ENCODE measurements at places on chromosomes 3 and 15.

DNA sequence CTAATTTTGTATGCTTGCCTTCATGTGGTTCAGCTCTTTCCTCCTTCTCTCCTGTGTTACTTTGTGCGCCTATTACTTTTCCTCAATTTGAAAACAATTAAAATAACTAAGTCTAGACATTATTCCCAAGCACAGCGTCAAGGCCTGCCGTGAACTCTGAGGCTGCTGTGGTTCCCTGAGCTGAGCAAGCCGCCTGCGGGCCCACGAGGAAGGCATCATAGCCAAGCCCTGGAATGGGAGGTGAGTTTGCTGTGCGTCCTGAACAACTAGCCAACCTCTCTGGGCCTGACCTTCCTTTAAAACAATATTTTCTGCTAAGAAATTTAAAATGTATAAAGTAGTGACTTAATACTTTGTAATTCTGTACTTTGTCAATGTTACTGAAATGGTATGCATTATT is 327.2 kb downstream of the OCA2 start:
- DNase-seq: no peak

DNA sequence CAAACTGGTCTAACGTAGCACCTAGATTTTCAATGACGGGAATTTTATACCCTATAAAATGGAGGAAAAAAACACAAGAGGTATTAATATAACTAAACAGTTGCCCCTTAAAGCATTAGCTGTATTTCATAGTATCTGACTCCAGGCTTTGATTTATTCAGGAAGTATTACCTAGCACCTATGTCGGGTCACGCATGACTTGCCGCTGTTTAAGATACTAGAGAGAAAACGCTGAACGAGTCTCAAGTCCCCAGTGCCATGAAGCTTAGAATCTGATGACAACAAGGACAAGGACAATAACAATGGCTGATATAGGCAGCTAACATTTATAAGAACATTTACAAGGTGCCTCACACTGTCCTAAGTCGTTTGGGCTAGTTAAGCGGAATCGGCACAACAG is 1.9 kb downstream of the SNRPA1 start:
- no peak for DNase-seq

- no peak for DNase-seq
Measured at GRCh38 chr3:11131371-11131770, 22.9 kb upstream of the HRH1 start.

DNA sequence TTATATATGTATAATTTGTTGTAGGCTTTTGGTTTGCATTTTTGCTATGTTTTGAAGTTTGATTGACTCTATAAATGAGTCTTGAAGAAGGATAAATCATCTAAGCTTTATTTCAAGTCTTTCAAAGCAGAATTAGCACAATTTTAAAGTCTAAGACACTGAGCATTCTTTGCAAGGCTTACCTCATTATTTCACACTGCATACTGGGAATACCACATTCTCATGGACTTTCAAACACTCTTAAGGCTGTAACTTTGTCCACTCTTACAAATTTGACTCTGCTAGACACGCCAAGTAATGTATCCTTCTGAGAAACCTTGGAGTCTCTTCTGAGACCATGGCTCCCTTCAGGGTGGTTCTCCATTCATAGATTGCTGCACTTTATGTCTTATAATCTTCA is 281.3 kb upstream of the COL8A1 start:
- DNase-seq: no peak

GRCh38 chr15:100612539-100612938 is 10.2 kb downstream of the ASB7 start:
- DNase-seq: no peak

DNA sequence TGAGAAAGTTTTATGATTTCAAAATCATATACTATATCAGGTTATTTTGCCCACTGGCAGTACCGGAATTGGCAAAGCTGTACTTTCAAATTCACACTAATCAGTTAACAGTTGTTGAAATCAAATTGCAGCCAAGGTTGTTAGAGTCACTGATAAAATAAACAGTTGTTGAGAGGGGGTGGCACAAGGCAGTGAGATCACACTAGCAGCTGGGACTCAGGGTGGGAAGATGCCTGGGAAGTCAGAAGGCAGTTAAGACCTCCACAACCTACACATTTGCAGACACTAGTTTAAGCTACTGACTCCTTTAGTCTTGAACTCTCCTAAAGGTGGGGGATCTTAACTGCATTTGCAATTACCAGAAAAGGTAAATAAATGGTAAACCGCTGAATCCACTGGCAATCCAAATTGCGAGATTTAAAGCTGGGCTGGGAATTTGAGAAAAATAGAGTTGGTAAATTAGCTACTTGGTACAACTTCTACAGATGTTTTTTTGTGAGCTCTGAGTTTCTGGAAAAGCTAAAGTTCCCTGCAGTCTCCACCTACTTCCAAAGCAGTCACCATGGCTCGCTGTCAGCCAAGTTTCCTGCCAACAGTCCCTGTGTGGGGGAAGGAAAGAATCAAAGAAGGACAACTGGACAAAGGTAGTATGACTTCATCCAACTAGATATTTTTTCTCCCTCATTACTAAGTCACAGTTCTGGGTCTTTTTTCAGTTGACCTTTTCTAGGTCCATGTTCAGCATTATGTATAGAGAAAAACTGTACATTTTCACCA is 105.7 kb downstream of the ZNF385D start:
- peak; percentile 45 for DNase-seq

- DNase-seq: no peak
Measured at GRCh38 chr15:76349301-76350070, 12.9 kb downstream of the ISL2 start.

DNA sequence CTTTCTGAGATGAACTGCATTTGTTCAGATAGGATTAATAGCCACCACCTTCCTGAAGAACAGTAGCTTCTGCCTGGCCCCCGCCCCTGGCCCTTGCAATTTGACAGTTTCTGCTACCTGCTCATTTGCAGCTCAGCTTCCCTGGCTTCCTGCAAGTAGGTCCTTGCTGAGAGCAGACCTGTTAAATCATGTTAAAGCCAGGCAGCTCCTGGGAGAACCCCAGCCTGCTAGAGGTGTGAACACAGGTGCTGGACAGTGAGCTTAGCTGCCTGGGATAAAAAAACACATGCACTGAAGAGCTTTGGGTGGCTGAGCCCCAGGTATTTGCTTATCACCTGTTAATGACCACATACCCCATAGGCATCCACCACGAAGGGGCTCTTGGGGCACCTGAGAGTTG is 143.4 kb downstream of the PTPRG start:
- DNase-seq: no peak

GRCh38 chr3:45333549-45333948 is 54.8 kb upstream of the LARS2 start:
- DNase-seq: no peak

- DNase-seq: no peak
Measured at GRCh38 chr3:193008654-193009053, 91.0 kb upstream of the MB21D2 start.

- peak; percentile 21 for DNase-seq
Measured at GRCh38 chr15:67685008-67685599, 140.2 kb upstream of the SKOR1 start.

DNA sequence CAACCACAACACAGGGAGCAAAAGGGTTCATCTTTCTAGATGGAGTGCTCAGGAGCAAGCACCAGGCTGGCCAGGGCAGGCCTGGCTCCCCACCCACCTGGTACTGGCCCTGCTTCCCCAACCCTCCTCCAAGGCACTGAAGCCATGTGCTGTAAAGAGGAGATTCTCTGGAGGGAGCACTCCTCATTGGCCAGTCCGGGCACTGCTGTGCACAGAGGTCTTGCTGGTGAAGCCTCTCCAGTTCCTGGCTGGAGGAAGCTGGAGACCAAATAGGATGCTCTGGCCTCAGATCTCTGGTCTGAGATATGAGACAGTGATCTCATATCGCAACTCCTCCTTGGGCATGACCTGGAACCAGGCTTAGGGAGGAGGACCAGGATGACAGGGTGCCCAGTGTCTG is 7.7 kb upstream of the SEMA3F start:
- peak; percentile 33 for DNase-seq

- no peak for DNase-seq
Measured at GRCh38 chr3:88744896-88745295, 362.5 kb upstream of the EPHA3 start.

GRCh38 chr3:150106740-150107428 is 136.2 kb upstream of the PFN2 start:
- DNase-seq: peak; percentile 95

DNA sequence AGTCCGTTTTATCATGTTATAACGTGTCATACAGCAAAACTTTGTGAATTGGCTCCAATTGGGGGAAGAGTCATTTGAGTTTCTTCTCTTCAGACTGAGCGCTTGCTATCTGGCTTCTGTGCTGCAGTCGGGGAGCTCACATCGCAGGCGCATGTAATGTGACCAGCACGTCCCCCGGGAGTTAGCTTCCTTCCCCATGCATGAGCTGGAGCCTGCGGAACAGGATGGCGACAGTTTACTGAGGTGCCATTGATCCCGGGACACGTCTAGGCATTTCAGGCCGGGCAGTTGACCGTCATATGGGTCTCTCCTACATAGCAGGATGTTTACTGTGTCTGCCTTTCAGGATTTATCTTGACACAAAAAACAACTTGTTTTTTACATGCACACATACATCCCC is 44.8 kb downstream of the CMTM8 start:
- no peak for DNase-seq

DNA sequence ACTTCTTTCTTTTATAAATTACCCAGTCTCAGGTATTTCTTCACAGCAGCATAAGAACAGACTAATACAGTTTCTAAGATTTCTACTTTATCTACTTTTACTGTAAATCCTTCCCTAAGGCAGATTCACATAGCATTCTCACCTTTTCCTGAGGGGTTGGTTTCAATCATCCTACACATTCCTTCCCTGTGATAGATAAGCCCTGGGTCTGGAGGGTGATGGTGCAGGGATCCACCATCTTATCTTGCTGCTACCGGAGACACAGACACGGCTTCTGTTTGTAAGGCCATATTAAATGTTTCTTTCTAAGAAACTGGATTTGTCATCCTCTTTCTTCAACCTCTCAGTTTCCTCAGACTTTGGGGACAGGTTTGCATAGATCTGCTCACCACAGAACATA is 6.1 kb downstream of the IQCF5 start:
- DNase-seq: no peak

- no peak for DNase-seq
Measured at GRCh38 chr15:81302701-81303109, 21.2 kb downstream of the STARD5 start.

GRCh38 chr3:125602752-125603649 is 7.7 kb upstream of the OSBPL11 start:
- DNase-seq: peak; percentile 41

DNA sequence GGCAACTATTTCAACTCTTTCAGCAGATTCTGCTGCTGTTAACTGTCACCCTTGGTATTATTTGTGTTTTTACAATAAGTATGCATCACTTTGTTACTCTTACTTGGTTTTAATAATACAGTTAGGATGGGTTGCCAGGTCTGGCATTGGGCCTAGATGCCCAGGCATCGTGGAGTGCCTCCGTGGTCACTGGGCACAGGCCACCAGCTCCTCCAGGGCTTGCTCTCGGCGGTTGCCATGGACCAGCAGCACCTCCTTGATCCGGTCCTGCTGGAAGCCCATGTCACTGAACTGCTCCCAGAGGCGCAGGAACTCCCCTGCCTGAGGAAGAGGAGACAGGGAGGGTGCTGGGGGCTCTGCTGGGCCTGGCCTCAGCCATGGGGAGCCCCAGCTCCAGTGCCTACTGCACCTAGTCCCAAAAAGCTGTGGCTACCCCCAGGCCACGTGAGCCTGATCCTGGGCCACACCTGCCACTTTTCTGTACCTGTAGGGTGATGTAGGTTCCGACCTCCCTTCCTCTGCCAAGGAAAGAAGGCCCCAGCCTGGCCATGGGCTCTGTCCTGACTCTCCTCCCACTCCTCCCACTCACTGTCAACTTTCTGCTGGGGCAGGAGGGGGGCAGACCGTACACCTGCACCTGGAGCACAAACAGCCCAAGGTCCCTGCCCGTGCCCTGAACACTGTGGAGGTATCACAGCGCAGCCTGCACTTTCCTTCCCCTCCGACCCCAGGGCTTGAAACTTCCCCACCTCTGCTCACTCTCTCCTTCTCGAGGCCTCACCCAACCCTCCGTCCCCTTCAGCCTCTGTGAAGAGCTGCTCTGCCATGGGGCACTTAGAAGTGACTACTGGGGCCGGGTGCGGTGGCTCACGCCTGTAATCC is 16.6 kb downstream of the KBTBD13 start:
- no peak for DNase-seq

DNA sequence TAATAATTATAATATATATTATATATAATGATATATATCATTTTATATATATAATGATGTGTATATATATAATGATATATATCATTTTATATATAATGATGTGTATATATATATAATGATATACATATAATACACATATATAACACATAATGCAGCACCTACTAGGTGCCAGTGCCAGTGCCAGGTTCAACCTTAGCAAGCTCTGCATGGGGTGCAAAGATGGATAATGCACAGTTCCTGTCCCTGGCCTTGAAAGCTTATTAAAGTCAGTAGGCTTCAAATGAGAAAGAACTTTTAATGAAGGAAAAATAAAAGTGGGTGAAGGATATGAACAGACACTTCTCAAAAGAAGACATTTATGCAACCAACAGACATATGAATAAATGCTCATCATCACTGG is 192.7 kb upstream of the SLC2A2 start:
- DNase-seq: no peak

DNA sequence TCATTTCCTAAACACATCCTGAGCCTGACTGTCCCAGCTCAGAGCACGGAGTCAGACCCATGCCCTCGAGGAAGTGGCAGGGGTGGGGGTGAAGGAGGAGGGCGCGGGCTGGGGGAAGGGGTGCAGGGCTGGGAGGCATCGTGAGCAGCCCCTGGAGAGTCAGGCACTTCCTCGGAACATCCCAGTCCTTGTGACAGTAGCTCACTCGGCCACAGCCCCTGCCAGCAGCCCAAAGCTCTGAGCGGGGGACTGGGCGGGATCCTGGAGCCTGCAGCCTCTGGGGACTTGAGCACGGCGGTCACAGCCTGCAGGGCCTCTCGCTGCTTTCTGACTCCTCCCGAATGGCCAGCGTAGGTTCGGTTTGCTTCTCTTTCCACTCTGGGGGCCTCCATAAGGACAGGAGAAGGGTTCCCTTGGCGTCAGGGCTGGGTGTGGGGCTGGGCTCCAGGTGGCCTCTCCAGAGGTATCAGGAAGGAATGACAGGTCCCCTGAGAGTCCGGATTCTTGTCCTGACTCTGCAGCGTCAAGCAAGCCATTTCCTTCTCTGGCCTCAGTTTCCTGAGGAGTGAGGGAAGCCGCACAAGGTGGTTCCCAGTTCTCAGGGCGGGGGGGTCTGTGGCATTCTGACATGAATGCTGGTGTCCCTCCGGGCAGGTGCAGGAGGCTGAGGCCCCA is 20.9 kb downstream of the PSTPIP1 start:
- DNase-seq: no peak

- DNase-seq: no peak
Measured at GRCh38 chr15:27061739-27062138, 90.8 kb downstream of the GABRG3 start.

- DNase-seq: no peak
Measured at GRCh38 chr3:70620956-70621355, 308.5 kb upstream of the MDFIC2 start.

DNA sequence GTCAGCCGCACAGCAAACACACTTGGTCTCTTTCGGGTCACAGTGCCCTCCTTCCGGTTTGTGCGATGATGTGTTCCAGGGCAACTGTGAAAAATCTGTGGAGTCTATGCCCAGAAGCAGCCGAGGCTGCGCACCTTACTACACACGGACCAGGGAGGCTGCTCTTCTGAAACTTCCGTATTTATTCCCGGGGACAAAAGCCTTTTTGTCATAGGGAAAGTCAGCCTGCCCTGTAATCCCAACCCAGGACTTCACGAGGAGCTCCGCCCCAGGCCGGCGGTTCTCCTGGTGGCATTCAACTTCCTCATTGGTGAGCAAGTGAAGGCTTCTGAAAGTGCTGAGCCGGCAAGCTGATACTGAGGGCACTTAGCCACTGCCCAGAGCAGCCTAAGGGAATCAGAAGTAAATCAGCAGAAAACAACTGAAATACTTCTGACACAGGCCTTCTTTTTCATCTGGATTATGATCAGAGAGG is 126.5 kb downstream of the FMN1 start:
- DNase-seq: peak; percentile 9

Measured in umbilical cord (tissue), 2 donors.